ENCODE measurements at places on chromosomes 4 and X.

DNA sequence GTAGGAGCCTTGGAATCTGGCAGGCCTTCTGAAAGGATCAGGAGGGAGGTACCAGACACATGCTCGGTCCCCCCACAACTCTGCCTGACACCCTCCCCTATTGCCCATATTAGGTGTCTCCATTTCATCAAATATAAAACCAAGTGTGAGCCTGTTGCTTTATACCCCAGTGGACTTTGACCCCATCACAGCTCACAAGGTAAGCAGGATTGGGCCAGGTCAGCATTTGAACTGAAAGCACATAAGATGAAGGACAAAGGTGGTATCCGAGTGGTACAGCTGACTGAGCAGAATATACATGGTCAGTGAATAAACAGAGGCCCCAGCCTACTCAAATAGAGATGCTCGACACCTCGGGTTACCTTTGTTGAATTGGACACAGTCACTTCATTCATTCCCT, 20.0 kb downstream of the SLC25A43 start:
- no peak for DNase-seq

DNA sequence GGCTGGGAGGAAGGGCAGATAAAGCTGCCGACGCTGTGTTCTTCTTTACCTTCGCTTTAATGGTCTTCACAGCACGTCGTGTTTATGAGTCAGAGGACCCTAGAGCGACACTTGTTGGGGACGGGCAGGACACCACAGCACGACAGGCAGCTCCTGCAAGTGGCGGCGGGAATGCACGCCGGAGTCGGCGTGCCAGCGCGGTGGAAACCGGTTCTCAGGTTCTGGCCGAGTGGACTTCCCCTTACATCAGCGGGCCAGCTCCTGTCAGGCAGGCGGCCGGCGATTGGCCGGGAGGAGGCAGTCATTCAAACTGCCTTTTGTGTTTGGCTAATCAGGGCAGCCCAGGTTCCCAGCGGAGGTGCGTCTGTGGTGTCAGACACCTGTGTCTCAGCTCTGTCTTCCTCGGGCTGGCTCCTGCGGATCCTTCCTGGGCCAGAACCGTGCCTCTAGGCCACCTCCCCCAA, 150.9 kb downstream of the SHROOM3 start:
- DNase-seq = no peak

GRCh38 chrX:104335756-104336155, 81.0 kb upstream of the ESX1 start:
- DNase-seq = no peak

- no peak for DNase-seq
These were observed 53.5 kb downstream of the PLAC1 start for GRCh38 chrX:134604701-134605311.

- no peak for DNase-seq
These were observed 11.9 kb upstream of the MAOA start for GRCh38 chrX:43644124-43644701.

Measured in globus pallidus (tissue), 1 donor.